ENCODE measurements at places on chromosomes 7 and 10.

DNA sequence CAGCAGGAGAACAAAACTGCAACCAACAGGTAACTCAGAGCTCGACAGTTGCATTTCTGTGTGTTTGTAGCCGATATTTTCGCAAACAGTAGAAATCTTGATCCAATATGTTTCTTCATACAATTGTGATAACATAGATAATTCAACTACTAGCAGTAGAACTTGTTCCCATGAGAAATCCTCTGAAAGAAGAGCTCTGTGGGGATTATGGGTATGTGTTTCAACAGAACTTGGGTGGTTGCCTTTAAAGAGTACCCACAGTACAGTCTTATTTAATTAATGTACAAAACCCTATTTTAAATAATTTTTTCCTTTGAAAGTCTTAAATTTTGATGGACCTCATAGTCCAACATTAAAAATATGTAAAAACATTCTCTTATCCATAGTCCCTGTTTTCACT lies 266.1 kb downstream of the PARD3 start:
- no peak for DNase-seq

DNA sequence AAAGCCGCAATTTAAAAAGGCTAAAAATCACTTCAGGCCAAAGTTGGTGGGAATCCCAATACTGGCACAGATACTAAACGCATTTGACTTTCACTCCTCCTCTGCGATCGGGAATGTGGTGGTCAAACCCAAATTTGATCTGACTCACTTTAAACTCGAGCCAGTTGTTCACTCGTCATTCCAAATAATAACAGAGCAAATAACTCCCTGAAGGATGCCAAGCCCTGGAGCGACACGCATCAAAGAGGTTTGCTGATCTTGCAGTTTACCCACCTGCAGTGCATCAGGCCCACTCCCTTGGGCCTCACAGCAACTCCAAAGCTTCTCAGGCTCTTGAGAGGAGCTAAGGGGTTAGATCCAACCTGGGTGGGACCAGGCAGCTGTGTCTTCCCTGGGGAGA lies 12.2 kb downstream of the PTN start:
- DNase-seq: no peak

- no peak for DNase-seq
Observed at GRCh38 chr10:79436066-79436849, 9.2 kb downstream of the ZCCHC24 start.

GRCh38 chr7:106462365-106462859 lies 177.6 kb upstream of the NAMPT start:
- DNase-seq: no peak

DNA sequence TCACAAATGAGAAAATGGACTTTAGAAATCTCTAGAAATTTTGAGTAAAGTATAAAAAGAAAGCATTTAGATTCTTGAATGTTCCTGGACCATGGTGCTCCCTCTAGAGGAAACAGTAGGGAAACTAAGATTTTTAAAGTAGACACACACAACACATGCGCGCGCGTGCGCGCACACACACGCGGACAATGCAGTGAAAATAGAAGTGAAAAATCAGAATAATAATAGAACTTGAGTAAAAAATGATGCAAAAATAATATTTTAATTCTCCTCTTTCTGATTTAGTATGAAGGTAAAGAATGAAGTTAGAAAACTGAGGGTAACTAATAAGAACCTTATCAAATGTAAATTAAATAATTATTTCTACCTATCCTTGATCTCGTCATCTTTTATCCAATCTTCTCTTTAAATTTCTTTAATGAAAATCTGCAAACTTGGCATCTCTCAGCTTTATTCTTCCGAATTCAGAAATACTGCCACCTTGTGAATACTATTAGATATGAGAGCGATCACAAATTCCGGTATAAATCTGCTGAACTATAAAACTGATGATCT lies 117.0 kb upstream of the AMPH start:
- no peak for DNase-seq

GRCh38 chr7:38822549-38822948 lies 86.4 kb downstream of the VPS41 start:
- DNase-seq: no peak

DNA sequence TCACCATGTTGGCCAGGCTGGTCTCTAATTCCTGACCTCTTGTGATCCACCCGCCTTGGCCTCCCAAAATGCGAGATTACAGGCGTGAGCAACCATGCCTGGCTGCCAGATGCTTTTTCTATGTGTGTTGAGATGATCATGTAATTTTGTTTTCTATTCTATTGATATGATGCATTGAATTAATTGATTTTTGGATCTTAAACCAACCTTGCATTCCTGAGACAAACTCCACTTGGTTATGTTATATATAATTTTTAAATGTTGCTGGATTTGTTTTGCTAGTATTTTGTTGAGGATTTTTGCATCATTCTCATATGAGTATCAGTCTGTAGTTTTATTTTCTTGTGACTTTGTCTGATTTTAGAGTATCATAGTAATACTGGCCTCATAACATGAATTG lies 192.8 kb downstream of the ADK start:
- DNase-seq: no peak

GRCh38 chr7:33760834-33761233 lies 144.5 kb upstream of the BMPER start:
- no peak for DNase-seq

- no peak for DNase-seq
Observed at GRCh38 chr7:34396437-34397064, 261.5 kb upstream of the NPSR1 start.

DNA sequence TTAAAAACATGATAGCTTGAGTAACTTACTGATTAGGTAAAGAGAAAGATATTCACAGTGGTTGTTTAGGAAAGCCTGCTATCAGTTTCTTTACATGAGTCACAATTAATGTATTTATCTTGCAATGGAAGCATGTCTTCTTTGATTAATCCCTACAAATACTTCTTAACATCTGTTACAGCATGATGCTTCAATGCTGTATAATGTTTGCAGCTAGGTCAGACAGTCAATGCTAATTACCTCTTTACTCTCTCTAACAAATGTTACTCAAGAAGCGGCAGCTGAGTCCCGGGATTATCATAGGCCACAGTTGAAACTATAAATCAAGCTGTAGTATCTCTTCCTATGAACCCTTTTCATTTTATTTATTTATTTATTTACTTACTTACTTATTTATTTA lies 33.2 kb downstream of the ACBD5 start:
- DNase-seq: no peak

DNA sequence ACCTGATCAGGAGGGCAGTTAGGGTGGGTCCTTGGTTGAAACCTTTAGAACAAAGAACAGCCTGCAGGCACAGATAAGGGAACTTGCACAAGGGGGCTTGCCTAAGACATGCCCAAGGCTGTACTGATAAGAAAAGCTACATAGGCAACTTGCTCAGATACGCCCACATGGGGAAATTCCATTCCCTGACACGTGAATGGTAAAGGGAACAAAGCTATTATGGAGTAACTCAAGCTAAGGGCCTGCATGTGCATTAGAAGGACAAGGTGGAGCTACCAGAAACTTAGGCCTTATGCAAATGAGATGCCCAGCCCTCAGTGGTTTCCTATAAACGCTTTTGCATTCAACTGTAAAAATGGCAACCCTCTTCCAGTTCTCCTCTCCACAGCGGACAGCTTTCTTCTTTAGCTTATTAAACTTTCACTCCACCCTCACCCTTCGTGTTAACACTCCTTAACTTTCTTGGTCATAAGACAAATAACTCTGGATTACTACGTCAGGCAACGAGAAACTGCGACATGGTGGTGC lies 1192.1 kb upstream of the CELF2 start:
- DNase-seq: no peak

GRCh38 chr7:116228241-116228640 lies 17.9 kb downstream of the TES start:
- no peak for DNase-seq

DNA sequence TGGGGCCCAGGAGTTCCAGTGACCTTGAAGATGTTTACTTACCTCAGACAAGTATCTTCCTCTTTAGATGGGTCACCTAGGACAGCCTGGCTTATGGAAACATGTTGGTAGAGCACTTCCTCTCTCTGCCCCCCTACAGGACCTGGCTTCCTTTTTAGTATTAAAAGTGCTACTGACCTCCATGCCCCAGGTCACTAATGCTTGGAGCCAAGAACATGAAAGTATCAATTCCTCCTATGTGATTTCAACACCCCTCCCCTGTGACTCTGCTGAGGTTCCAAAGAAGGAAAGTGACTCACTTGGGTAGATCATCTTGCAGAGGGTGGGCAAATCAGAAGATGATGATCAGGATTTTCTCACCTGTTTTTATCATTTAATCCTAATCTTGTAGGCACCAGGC lies 125.3 kb upstream of the CCDC6 start:
- no peak for DNase-seq

DNA sequence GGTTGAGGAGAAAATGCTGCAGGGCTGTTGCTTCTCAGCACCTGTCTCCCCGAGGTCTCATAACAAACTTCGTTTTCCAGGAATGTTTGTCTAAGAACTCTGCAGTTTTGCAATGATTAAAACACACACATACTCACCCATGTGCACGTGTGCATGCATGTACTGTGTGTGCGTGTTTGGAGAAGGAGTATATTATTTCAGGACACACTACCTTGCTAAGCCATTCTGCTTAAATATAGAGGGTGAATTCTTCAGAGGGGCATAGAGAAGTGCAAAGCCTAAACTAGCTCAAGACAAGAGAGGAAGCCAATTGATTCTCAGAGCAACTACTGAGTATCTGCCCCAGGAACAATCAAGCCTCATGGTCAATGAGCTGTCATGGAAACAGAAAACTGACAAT lies 298.4 kb upstream of the MGMT start:
- no peak for DNase-seq

DNA sequence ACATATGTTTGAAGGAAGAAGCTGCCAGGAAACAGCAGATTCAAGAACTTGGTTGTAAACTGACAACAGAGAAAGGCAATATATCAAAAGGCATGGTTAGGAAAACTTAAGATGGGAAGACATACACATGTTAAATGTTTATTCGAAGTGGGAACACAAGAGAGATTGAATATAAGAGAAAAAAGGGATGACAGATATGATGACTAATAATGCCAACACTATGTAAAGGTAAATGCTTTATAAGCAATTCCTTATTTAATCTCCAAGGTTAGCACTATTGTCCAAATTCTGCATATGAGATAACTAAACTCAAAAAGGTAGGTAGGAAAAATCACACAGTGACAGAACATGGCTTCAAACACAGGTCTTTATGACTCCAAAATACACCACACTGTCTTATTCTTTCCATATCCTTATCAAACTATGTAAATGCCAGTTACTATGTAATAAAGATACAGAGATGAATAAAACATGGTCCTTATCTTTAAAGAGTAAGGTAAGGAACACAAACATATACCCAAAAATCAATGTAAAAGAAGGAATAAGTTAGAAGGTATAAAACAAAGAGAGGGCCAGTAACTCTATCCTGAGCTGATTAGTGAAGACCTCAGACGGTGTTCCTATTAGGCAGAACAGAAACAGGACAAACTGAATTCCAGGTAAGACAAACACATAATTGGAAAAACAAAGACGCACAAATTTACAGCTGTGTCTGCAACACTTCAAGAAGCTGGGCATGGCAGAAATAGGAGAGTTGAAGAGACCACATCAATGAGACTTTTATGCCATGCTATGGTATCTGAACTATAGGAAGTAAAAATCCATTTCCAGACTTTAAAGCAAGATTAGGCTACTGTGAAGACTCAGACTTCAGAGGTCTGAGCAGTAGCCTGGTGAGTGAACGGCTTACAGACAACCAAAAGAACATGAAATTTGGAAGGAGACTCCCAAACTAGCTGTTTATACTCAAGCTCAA lies 56.1 kb downstream of the ABI1 start:
- no peak for DNase-seq

- no peak for DNase-seq
Observed at GRCh38 chr10:69425511-69426298, 9.0 kb upstream of the TACR2 start.

DNA sequence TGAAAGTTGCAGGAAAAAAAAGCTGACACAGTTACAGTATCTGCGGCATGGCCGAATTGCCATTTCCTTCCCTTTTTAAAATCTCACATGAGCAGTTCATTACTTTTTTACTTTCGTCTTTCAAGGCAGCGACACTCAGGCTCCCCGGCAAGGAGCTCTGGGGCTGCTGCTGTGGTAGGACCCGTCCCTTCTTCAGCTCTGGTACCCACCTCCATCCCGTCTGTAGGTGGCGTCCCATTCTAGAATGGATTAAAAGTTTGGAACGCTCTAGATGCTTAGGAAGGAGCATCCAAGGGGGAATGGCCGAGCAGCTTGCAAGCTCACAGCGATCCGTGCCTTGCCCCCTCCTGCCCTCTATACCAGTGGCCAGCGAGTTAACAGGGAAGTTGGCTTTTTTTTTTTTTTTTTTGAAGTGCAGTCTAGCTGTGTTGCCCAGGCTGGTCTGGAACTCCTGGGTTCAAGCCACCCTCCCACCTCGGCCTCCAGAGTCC lies 22.8 kb upstream of the TTYH3 start:
- no peak for DNase-seq

DNA sequence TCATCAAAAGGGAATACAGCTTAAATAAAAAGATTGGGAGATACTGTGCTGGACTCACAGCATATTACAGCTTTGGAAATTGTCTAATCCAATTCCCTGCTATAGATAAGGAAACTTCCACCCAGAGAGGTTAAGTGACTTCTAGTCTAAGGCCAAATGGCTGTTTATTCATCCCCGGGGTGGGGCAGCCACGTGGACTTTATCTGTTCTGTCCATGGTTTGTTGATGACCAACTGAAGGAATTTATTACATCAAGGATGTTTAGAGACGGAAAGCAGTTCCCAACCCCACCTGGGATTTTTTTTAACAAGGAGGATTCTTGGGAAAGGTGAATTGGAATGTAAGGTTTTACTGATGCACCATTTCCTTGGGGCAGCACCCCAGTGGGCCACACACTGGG lies 88.6 kb downstream of the ATXN7L1 start:
- no peak for DNase-seq

- no peak for DNase-seq
Observed at GRCh38 chr10:69241575-69241974, 21.4 kb downstream of the HKDC1 start.

DNA sequence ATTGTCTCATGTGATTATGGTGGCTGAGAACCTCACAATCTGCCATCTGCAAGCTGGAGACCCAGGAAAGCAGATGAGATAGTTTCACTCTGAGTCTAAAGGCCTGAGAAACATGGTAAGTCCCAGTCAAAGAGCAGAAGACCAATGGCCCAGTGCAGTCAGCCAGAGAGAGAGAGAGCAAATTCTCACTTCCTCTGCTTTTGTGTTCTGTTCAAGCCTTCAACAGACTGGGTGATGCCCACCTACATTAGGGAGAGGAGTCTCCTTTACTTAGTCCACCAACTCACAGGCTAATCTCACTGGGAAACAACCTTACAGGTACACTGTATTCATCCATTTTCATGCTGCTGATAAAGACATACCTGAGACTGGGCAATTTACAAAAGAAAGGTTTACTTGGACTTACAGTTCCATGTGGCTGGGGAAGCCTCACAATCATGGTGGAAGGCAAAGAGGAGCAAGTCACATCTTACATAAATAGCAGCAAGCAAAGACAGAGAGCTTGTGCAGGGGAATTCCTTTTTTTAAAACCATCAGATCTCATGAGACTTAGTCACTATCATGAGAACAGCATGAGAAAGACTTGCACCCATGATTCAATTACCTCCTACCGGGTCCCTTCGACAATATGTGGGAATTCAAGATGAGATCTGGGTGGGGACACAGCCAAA lies 4.7 kb upstream of the FRMPD2 start:
- DNase-seq: no peak

Measured in stimulated activated CD8-positive, alpha-beta memory T cell treated with anti-CD3 and anti-CD28 coated beads, Interleukin-2, amount 100 ng/mL, for 1 hour (primary cell).